LHCN-M2 (cell line): ENCODE measurements at places on chromosomes 2 and 18. TPM values are rescaled to one million over a fixed set of nuclear protein-coding genes. Genes with fewer than 3 reads are reported as not detected.

Gene ANKRD44
- total RNA-seq, result 3.0 and 4.0 TPM in 2 replicates

GRCh38 chr2:192059266-192059665, 135.5 kb downstream of the TMEFF2 start:
- no peak for DNase-seq

GRCh38 chr18:41842886-41843285, 112.1 kb upstream of the PIK3C3 start:
- peak; percentile 21 for DNase-seq

DNA sequence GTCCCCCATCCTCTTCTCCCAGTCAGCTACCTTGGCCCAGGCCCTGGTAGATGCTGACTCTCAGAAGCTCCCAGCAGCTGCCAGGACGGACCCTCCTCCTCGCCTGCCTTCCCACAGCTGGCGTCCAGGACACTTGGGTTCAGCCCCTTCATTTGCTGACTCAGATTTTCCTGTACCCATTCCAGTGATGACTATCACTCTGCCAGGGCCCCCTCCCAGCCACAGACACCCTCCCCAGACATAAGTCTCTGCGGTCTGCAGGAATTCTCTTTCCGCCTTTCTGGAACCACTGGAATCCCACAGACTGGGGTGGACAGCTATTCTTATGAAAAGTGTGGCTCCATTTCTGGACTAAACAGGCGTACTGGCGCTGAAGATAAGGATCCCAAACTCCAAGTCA, 260.3 kb upstream of the EPAS1 start:
- peak; percentile 97 for DNase-seq

GRCh38 chr2:217162533-217162932, 302.7 kb upstream of the TNP1 start:
- peak; percentile 90 for DNase-seq

Gene SLC9A4
- 0.06 TPM in 2 replicates for total RNA-seq

- no peak for DNase-seq
Observed at GRCh38 chr18:36303211-36303844, 5.8 kb downstream of the FHOD3 start.

Gene RTP5
- total RNA-seq, result not detected in 2 replicates

GRCh38 chr18:6054256-6054842, 159.0 kb upstream of the TMEM200C start:
- no peak for DNase-seq

Gene LIMS4
- total RNA-seq, result 16.4 and 25.9 TPM in 2 replicates

Gene C2orf72
- total RNA-seq, result 0.06 and 0.13 TPM in 2 replicates

Gene COL3A1
- 569 and 602 TPM in 2 replicates for total RNA-seq

- no peak for DNase-seq
Observed at GRCh38 chr18:8261651-8262091, 347.6 kb upstream of the RAB12 start.

DNA sequence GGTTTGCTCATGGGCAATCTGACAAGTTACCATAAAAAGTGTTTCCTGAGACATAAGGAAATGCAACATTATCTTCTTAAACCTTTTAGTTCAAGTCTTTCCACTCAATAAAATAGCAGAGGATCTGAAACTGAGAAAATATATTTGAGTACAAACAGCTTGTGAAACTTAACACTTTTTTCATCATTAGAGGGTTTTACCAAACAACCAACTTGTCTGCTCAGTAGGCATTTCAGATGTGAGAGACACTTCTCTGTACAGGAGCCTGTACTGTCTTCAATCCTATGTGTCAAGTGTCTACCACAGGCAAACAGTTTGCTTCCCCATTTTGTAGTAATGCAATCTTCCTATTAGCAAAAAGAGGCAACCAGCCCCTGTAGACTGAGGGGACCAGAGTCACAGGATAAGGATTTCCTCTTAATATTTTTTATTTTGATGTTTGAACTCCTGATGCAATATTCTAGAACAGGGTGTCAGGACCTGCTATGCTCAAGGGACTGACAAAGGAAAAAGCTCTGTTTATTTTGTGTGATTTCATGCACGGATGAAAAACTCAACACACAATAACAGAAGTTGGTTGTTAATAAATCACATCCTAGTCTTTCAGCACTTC, 159.1 kb upstream of the LHCGR start:
- DNase-seq, result no peak

DNA sequence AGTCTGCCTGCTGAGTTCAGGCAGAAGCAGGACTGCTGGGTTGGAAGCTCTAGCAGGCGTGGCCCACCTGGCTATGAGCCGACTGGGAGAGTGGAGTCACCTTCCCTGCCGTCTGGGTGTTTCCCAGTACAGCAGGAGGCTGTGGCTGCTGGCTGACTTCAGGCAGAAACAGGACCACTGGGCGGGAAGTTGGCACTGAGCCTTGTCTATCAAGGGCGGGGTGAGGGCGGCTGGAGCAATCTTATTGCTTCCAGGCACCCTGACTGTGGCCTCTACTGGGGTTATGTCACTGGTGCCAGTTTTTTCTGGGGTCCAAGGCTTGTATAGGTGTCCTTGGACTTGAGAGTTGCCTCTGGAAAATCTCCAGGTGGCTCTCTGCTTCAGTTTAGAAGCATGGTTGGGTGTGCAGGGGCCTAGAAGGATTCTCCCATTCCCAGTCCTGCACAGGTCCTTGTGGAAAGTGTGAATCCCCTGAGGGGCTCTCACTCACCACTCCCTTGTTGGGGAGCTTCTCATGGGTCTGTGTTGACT, 30.5 kb downstream of the LTBP1 start:
- DNase-seq, result no peak

Gene PLGLB2
- total RNA-seq, result 0.57 and 1.2 TPM in 2 replicates

- peak; percentile 74 for DNase-seq
Observed at GRCh38 chr2:237254911-237255578, 158.9 kb downstream of the COL6A3 start.

Gene SMCHD1
- 39.7 and 48.0 TPM in 2 replicates for total RNA-seq

GRCh38 chr18:42446195-42446594, 491.2 kb downstream of the PIK3C3 start:
- DNase-seq, result peak; percentile 2

- no peak for DNase-seq
Observed at GRCh38 chr2:183123117-183123958, 905 bp upstream of the NUP35 start.

Gene NFU1
- total RNA-seq, result 34.9 and 48.0 TPM in 2 replicates

Gene ERBB4
- total RNA-seq, result not detected in 2 replicates

Gene KCNK3
- 0.32 TPM in 1 of 2 replicates, not detected in the other for total RNA-seq
